ENCODE measurements at places on chromosomes 1 and 21. TPM values are rescaled to one million over a fixed set of nuclear protein-coding genes. Genes with fewer than 3 reads are reported as not detected.

- no peak for DNase-seq
Measured at GRCh38 chr1:65150583-65151263, 2.7 kb downstream of the AK4 start.

Gene HPCAL4
- 46.6 TPM for total RNA-seq

DNA sequence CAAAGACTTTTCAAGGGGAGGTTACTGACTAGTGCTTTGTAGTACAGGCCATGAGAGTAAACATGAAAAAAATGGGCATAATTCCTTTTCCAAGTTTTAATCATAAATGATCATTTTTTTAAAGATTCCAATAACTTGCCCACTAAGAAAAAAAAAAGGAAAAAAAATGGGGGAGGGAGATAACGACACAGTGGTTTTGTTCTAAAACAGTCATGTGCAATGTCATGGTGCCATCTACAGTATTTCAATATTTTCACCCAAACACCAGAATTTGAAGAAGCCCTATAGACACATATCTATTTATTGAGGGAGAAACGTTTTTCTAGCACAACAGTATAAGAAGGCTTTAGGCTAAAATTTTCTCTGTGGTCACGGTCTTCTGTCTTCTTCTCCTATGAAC, 250.2 kb downstream of the LTN1 start:
- DNase-seq, result no peak

- no peak for DNase-seq
Measured at GRCh38 chr1:225737866-225738265, 39.8 kb upstream of the SRP9 start.

GRCh38 chr1:15948091-15948591, 27.8 kb downstream of the ZBTB17 start:
- DNase-seq, result no peak

DNA sequence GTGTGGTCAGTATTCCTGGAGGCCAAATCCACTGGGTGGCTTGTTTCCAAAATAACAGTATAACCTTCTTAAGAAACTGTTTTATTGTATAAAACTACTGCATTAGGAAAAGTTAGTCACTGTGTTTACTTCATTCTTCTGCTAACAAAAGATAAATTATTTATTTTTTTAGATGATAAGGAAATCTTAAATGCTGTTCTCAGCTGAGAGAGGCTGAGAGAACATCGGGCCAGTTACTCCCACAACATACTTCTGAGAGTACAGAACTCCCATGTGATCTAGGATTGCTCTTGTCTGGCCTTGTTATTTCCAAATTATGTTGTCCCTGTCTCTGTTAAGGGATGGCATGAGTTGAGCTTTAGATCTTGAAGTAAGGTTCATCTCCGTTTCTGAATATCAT, 96.7 kb upstream of the CXADR start:
- no peak for DNase-seq

GRCh38 chr1:170704256-170704655, 40.3 kb downstream of the PRRX1 start:
- no peak for DNase-seq

GRCh38 chr1:23657659-23658275, 33.8 kb upstream of the RPL11 start:
- no peak for DNase-seq

DNA sequence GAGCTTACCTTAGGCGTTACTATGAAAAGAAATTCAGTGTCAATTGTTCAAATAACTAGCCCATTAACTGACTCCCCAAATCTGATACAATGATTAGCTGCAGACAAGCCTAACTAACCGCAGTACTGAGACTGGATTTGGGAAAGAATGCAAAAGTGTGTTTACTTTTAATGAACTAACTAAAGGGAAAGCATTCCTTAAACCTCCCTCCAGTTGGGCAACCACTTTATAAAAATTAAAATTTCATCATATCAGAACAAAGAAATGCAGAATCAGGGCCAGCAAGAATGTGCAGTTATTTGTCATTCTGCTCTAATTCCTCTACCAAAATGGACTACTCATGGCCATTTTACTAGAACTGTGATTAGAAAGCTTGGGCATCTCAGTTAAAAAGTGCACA, 11.7 kb upstream of the NR5A2 start:
- no peak for DNase-seq

- DNase-seq, result no peak
Measured at GRCh38 chr1:155681776-155682175, 6.8 kb downstream of the YY1AP1 start.
